ENCODE measurements at places on chromosomes 12 and 14. TPM values are rescaled to one million over a fixed set of nuclear protein-coding genes. Genes with fewer than 3 reads are reported as not detected.

- DNase-seq, result no peak
These were observed 27.4 kb downstream of the GALNT16 start for GRCh38 chr14:69287098-69288010.

- no peak for DNase-seq
These were observed 49.9 kb downstream of the PTHLH start for GRCh38 chr12:27922531-27923139.

DNA sequence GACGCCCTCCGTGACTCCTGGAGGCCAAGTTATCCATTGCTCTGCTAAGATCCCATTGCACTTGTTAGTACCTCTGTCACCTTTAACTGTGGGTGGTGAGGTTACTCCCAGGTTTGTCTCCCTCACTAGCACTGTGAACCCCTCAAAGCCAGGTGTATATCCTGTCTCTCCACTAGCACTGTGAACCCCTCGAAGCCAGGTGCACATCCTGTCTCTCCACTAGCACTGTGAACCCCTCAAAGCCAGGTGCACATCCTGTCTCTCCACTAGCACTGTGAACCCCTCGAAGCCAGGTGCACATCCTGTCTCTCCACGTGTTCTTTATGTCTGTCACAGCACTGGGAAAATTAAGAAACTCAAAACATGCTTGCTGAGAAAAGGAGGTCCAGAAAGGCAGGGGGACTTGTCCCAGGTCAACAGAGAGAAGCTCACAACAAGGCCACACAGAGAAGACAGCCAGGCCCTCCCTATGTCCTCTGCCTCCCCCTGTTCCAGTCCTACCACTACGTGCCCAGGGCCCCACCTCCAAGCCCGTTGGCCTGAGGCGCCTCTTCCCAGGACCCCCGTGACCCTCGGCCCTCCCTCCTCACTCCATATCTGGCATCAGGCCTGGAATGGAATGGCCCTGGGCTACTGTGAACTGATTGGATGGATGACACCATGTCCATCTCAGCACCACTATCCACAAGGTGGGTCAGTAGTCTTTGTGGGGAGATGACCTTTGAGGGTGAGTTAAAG is 26.4 kb upstream of the FKBP4 start:
- DNase-seq, result no peak

- DNase-seq, result no peak
These were observed 35.7 kb downstream of the PRKCH start for GRCh38 chr14:61357123-61357522.

DNA sequence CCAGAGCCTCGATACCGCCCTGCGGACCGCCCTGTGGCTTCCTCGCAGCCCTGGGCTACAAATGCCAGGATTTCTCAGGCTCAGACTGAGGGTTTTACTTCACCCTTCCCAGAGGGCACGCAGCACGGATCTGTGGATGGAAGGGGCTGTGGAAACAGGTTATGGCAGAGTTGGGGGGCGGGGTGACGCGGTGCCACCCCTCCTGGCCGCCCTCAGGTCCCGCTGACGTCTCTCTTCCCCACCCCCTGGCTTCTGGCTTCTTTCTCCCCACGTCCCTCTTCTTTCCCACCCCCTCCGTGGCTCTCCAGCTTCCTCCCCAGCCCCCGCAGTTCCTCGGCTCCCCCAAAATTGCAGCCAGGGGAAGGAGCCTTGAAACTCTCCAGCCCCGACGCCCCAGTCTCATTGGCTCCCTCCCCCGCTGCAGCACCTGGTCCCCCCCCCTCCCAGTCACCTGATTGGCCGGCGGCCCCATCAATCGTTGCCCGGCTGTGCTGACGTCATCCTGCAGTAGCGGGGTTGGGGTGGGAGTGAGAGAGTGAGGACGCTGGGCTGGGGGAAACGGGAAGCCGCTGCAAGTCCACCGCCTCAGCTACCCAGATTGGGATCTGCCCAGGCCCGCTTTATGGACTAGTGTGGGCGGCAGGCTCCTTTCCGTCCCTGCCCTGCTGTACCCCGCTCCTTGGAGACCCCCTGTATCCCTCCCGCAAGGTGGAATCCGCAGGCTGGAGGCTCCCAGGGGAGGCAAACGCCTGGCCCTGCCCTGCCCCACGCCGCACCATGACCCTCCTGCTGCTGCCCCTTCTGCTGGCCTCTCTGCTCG is at the start of gene CLSTN3:
CLSTN3 (plus strand) TSS at position 500 of the 820 bp plus-strand sequence; CDS start at position 778, 278 bp downstream.
- DNase-seq, result peak; percentile 91

DNA sequence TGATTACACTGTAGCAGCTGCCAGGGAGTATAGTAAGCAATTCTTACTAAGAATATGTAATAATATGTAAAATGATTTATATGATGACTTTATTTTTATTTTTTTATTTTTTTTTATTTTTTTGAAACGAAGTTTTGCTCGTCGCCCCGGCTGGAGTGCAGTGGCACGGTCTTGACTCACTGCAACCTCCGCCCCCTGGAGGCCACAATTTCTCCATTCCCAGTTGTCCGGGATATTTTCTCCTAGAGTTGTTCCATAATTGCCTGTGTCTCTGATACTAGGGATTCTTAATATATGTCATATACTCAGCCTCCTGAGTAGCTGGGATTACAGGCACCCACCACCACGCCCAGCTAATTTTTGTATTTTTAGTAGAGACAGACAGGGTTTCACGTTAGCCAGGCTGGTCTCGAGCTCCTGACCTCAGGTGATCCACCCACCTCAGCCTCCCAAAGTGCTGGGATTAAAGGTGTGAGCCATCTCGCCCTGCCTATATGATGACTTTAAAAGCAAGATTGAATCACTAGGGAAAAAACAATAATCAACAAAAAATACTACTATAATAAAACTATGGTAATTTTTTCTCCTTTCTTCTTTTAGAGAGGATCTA is 12.2 kb upstream of the ITPR2 start:
- DNase-seq, result peak; percentile 81

DNA sequence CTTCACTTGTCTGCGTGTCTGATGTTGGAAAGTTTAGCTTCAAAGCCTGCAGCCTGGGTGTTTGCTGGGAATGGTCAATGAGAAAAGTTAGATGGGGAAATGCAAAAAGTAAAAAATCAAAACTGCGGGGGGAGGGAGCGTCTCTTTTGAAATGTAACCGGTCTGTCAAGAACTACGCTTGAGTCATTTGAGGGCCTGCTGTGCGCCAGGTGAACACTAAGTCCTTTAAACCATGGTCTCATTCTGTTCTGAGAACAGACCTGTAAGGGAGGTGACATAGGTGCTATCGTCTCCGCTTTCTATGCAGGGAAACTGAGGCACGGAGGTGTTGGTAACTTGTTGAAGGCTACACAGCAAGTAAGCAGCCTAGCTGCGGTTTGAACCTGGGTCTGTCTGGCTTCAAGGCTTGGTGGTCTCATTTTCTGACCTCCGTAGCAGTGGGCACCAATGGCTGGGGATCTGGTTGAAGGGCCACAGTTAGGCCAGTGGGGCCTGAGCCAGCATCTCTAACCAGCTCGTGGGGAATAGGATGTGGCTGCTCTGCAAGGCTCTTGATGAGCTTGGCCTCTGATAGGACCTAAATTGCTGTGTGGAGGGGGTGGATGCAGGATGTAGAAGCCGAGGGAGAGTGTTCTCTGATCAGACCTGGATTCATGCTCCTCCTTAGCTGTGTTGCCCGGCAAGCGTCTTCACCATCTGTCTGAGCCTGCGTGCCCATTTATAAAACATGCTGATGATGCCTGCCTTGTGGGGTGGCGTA is 41.5 kb downstream of the KCTD10 start:
- no peak for DNase-seq

GRCh38 chr14:47439953-47440352 is 235.5 kb downstream of the MDGA2 start:
- no peak for DNase-seq

- DNase-seq, result no peak
These were observed 25.9 kb upstream of the STAB2 start for GRCh38 chr12:103561174-103561573.

GRCh38 chr12:12508612-12509011 is 54.1 kb downstream of the DUSP16 start:
- DNase-seq, result no peak

GRCh38 chr12:19482551-19483109 is 43.3 kb downstream of the AEBP2 start:
- no peak for DNase-seq

- no peak for DNase-seq
These were observed 9.4 kb downstream of the COX16 start for GRCh38 chr14:70350078-70350477.

- no peak for DNase-seq
These were observed 17.5 kb upstream of the GXYLT1 start for GRCh38 chr12:42162193-42162592.

- DNase-seq, result no peak
These were observed 187.0 kb downstream of the SPTSSA start for GRCh38 chr14:34275078-34275477.

DNA sequence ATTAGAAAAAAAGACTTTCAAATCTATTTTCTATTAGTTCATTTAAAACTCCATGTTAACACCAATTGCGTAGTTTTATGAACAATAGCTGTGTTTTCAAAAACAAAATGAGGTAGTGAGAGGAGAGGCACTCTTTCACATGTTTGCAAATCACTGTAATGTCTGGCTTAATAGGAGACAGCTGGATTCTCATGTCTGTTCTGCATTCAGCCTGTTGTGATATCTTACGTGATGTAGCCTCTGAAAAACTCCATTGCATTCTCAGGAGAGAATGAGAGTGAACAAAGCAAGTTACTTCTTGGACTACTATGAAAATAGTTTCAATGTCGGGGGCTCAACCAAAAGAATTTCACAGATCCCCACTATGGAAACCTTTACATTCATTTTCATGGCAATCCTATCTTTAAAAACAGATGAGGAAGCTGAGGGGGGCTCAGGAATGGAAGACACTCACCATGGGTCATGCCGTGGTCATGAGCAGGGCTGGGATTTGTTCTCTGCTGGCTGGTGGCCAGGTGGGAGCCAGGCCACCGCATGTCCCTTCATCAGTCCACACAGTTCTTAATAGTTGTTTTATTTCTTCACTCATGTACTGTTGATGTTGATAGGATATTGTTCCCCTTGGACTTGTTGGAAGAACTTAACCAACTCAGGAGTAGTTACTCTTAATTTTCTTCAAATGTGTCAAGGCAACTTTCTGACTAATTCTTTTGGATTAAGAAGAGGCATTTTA is 346.2 kb upstream of the FAR2 start:
- no peak for DNase-seq

DNA sequence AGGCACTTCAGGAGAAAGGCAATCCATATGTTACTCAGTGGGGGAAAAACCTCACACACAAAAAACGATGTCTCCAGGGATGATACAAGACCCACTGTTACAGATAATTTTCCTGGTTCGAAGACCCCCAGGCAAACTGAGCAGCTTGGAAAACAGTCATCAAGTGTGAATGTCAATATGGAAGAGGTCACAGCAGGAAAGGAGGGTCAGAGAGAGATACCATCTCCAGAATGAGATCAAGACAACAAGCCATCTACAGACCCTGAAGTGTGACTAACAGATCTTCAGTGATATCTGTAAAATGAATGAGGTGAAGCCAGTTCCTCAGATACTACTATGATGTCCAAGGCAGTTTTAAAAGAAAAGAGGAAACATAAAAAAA is 28.6 kb downstream of the GNS start:
- no peak for DNase-seq

- no peak for DNase-seq
These were observed 162.0 kb upstream of the TMCC3 start for GRCh38 chr12:94812345-94812744.

DNA sequence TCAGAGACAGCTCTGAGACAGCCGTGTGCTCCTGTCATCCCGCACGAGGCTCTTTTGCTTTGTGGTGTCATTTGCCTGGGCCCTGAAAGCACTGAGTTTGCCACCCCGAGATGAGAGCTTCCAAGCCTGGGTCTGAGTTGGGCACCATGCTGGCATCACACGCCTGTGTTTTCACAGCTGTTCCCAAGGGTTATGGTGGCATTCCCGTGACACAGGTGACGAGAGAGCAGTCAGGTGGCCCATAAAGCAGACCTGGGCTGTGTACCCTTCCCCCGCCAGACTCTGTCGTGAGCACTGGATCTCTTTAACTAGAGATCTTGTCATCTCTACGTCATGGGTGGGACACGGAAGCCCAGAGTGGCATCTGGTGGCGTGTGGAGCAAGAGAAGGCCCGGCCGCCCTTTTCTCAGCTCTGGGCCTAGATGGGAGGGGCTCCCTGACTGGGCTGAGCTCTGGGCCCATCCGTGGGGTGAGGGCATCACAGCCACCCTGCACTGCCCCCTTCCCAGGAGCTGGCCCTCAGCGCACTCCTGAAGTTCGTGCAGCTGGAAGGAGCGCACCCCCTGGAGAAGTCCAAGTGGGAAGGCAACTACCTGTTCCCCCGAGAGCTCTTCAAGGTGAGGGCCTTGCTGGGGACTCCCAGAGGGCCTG is 2.6 kb downstream of the NOC4L start:
- peak; percentile 62 for DNase-seq

- DNase-seq, result no peak
These were observed 34.8 kb downstream of the FBXO21 start for GRCh38 chr12:117155278-117156060.

DNA sequence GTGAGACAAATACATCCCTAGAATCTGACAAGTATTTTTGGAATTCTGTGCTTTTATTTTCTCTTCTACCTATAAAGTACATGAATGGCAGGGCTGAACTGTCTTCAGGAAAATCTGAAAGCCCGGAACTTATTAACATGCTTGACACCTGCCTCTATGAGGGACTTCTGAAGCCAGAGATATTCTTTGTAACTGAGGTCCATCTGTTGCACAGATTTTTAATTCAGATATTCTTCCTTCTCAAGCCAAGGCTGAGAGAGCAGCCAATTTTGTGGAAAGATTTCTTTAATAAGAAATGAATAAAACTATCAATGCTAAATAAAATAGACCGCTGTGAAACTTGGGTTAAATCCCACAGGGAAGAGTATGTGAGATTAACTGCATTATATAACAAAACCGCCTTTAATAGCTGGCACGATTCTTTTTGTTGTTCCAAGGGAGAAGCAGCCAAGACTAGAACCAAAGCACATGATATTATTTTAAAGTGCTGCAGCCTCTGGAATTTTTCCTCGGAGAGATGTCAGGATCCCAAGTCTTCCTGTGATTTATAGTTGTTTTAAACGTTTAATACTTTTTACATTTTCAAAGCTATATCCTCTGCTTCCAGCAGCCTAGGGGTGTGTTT is 148.9 kb downstream of the CRADD start:
- DNase-seq, result no peak

GRCh38 chr12:26825459-26826016 is 7.5 kb downstream of the ITPR2 start:
- no peak for DNase-seq

GRCh38 chr14:90056826-90057225 is 5.0 kb upstream of the KCNK13 start:
- no peak for DNase-seq

PLEK2 gene
- 0.16 TPM for total RNA-seq

FAR2 gene
- 13.0 TPM for total RNA-seq

NGB gene
- total RNA-seq, result 3.5 TPM

LTBP2 gene
- 12.5 TPM for total RNA-seq

TMX1 gene
- 22.2 TPM for total RNA-seq

MYH7 gene
- under 0.01 TPM for total RNA-seq

KRT7 gene
- not detected for total RNA-seq

C12orf54 gene
- 1.2 TPM for total RNA-seq

CDH24 gene
- 3.5 TPM for total RNA-seq

TAS2R7 gene
- total RNA-seq, result not detected

BCL2L2 gene
- 106 TPM for total RNA-seq

CHST11 gene
- total RNA-seq, result 9.9 TPM

Measured in sigmoid colon (tissue), 7 donors.